ENCODE measurements at places on chromosomes 7 and 10.

DNA sequence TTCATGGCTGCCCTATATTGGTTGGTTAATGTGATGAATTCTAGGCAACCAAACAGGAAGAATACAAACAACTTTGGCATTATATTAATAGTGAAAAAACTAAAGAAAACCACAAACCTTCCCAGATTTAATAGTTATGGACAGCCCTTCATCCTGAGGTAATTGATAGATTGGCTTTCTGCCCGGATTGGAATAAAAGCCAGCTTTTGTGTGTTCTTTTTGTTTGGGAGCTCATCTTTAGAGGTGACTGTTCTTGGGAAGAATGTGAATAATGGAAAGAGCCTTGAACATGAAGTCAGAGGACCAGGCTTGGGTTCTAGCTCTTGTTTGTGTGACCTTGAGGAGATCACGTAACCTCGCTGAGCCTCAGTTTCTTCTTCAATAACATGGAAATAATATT lies 92.3 kb downstream of the VTI1A start:
- no peak for DNase-seq

- DNase-seq, result no peak
Measured at GRCh38 chr7:223118-223800, 30.9 kb downstream of the FAM20C start.

GRCh38 chr7:142696456-142697179 lies 52.7 kb upstream of the PRSS1 start:
- DNase-seq, result no peak

DNA sequence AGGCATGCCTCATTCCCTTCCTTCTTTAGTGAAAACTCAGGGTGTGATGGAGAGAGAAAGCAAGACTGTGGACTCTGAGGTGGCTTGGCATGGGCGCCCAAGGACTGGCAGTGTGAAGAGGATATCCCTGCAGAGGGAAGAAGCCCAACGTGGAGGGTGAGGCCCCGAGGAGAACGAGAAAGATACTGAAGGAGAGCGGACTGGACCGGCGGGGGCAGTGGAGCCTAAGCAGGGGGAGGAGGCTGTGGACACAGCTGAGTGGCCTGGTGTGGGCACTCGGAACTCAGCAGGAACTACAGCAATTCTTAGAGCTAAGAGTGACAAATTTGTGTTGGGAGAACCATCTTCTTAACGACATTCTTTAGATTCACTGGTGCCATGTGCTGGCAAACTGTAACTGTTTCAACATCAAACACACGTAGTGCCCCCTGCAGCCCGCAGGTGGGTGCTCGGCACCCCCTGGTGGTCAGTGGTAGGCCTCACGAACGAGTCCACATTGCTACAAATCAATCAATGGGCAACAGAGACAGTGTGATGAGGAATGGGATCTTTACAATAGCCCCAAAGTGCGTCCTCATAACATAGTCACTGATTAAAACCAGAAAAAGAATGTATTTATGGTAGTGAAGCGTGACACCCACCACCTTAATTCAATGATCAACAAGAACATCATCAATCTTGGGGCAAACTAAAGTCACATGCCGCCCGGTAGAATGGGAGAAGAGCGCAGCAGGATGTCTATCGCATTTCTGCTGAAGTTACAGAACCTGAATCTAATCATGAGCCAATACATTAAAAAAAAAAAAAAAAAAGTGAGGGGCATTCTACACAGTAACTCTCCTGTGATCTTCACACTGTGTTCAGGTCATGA lies 2.0 kb upstream of the SFTPA1 start:
- no peak for DNase-seq

DNA sequence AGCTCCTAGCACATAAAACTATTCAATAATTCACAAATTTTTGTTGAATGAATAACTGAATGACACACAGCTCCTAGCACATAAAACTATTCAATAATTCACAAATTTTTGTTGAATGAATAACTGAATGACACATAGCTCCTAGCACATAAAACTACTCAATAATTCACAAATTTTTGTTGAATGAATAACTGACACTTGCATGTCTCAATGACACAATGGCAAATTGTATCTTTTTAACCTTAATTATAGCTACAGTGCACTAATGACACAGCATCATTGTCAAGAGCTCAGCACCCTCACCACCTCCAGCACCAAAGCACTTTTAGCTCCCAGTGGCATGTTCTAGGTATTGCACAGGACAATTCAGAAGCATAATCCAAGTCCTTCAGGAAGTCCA lies 131.6 kb downstream of the PDE1C start:
- DNase-seq, result no peak

- no peak for DNase-seq
Measured at GRCh38 chr7:134685250-134685649, 38.6 kb downstream of the BPGM start.

DNA sequence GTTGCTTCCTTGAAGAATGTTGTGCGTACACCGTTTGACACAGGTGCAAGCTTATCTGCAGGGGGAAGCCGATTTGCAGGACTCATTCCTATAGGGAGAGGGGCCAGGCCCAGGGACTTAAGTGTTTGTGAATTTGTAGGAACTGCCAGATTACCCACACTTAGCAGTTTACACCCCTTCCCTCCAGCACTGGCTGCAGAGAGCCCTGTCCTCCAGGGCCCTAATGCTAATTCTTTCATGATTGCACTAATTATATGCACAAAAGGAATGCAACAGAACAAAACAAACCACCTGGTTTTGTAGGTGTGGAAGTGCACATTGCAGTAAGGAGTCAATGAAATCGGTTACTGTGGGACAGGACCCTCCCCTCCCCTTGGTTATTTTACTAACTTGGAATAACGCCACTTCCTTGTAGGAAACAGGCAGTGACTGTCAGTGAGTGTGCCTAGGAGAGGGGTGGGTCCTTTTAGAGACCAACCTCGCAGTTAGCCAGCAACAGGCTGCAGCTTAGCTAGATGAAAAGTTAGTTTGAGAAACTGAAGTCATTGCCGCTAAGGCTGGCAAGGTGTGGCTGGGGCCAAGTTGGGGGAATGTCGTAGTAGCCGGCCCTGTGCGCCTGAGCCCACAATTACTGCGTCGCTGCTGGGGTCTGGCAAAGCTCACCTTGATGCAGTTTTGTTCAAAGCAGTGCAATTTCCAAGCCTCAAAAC lies 60.6 kb downstream of the CUX1 start:
- no peak for DNase-seq

GRCh38 chr10:25304606-25305005 lies 129.8 kb downstream of the GPR158 start:
- DNase-seq, result no peak

DNA sequence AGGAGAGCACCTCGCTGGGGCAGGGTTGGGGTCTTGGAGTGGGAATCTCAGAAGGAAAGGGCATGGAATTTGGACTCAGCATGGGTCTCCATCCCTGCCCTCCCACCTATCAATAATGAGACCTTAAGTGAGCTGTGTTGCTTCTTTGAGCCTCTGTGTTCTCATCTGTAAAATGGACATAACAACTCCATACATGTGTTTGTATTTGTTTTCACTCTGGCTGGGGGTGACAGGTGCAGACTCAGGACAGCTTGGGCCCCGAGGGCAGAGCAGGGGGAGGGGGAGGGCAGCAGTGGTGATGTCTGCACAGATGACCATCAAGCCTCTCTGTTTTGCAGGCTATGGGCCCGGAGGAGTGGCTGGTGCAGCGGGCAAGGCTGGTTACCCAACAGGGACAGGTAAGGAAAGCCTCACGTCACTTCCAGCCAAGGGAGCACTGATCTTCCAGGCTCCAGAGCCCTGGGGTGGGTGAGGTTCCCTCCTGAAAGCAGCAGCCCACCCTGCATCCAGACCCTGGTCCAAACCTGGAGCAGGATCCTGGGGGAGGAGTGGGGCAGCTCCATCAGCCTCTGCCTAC lies 19.9 kb downstream of the ELN start:
- DNase-seq, result no peak

DNA sequence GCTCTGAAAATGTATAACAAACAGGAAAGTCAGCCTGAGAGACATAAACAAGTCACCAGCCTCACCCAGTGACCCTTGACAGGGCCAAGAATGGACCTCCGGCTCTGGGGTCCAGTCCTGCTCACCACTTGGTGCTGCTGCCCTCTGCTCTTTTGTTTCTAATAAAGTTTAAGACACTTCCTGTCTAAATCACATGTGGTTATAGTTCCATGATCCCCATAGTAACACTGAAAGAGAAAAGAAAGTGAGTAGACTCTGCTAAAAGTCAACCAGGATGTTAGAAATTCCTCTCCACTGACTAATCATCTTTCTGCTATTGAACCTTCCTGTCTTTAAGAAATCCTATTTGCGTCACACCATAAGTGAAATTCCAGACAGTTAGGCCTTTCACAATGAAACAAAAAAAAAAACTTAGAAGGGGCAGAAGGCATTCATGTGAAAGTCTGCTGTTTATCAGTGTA lies 179.2 kb upstream of the BET1 start:
- DNase-seq, result no peak

GRCh38 chr7:70925411-70926115 lies 206.4 kb upstream of the GALNT17 start:
- DNase-seq, result no peak

- DNase-seq, result no peak
Measured at GRCh38 chr10:101568054-101568745, 19.9 kb downstream of the POLL start.
